ENCODE measurements at places on chromosomes 11 and 22.

DNA sequence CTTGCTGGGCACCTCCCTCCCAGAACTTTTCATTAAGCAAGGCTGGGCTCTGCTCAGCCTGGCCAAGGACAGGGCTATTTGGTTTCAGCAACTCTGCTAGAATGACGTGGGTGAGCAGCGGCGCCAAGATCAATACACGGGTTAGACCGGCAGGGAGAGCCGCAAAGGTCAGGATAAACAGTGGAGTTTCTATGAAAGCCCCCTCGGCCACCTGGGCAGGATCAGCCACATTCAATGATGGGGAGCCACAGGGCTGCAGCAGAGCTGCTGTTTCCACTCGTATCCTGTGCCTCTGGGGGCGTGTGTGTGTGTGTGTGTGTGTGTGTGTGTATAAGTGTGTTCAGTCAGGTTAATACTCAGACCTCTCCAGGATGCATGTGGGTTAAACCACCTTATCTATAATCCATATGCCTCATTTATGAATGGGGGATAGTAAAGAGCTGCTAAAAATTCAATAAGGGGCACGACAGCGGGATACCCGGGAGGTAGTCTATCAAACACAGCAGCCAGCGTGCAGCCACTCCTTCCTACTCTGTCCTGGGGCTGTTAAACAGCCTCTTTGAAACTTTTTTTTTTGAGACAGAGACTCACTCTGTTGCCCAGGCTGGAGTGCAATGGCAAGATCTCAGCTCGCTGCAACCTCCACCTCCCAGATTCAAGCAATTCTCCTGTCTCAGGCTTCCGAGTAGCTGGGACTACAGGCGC, 34.8 kb downstream of the MYH9 start:
- no peak for DNase-seq

DNA sequence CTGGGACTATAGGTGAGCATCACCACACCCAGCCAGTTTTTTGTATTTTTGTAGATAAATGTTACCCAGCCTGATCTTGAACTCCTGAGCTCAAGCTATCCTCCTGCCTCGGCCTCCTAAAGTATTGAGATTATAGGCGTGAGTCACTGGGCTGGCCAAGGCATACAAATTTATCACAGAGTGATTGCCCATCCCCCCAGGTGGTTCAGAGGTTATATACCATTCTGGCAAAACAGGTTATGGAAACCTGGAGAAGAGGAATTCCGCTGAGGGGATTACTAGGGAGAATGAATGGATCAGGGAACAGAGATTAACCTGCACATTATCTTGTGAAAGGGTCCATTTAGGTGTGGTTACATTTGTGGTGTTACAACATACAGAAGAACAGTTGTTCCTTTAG, 8.1 kb downstream of the ATG13 start:
- DNase-seq, result no peak

DNA sequence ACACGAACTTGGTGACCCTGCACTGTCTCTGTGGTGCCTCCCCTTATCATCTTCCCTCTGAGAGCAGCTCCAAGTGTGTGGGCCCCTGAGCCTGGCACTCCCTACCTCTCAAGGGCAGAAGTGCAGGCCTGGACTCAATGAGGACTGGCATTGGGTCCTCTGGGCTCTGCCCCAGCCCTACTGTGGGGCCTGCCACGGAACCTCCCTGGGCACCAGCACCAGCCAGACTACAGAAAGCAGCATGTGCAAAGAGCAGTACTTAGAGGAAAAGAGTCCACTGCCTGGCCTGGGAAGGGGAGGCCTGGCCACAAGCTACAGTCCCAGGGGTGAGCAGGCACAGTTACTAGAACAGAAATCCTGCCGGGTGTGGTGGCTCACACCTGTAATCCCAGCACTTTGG, 222.5 kb downstream of the DSCAML1 start:
- no peak for DNase-seq

- no peak for DNase-seq
Measured at GRCh38 chr11:23851216-23851615, 645.6 kb upstream of the LUZP2 start.

DNA sequence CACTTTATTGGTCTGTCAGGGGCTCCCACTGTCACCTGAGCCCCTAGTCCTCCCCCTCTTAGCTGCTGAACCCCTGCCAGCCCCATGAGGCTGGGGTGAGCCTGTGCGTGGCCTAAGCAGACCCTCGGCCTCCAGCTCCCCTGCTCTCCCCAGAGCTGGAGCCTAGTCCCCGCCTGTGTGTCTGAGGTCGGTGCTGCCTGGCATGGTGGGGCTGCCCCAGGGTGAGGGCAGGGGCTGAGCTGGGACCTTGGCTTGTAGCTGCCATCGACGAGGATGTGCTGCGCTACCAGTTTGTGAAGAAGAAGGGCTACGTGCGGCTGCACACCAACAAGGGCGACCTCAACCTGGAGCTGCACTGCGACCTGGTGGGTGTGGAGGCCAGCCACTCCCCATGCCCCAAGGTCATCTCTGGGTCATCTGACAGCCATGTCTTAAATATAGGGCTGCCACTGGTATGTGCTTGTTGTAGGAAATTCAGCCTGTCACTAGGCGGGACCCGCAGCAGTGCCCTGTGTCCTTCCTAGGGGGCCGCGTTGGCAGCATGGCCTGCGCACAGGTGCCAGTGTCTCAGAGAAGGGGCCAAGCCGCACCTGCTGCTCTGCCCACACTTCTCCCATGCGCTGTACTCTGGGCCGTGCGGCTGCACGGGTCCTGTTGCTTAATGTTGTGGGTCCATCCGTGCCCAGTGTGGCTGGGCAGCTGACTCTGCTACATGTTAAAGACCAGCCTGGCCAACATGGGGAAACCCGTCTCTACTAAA, 21.0 kb downstream of the PPIL2 start:
- DNase-seq, result no peak

DNA sequence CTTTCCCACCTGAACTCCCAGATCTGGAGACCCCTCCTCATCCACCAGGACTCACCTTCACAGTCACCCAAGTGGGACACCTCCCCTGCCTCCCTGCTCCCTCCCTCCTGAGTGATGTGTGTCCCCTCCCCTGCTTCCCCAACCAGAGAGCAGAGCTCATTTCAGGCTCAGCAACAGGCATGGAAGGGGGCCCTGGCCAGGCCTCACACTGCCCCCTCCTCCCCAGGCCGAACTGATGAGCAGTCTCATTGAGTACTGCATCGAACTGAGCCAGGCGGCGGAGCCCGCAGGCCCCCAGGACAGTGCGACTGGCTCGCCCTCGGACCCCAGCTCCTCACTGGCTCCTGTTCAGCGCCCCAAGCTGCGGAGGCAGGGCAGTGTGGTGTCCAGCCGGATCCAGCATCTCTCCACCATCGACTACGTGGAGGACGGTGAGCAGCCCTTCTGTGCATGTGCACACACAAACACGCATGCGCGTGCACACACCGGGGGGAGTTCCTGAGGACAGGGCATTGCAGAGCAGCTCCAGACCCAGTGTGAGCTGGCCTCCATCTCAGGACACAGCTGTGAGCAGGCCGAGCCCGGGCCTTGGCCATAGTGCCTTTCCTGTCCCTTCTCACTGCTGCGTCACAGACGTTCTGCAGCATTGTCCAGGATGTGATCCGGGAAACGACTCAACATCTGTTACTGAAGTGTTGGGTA, 17.8 kb upstream of the NEAT1 start:
- DNase-seq, result no peak

Measured in dorsolateral prefrontal cortex (tissue), 122 donors.